Stimulated activated CD4-positive, alpha-beta T cell treated with anti-CD3 and anti-CD28 coated beads, Interleukin-4, amount 100 ng/mL, for 48 hours (primary cell): ENCODE measurements at places on chromosomes 1 and 21.

GRCh38 chr1:173297798-173298391, 90.8 kb upstream of the TNFSF4 start:
- DNase-seq: no peak

GRCh38 chr1:232422898-232423297, 207.0 kb downstream of the SIPA1L2 start:
- DNase-seq: no peak

DNA sequence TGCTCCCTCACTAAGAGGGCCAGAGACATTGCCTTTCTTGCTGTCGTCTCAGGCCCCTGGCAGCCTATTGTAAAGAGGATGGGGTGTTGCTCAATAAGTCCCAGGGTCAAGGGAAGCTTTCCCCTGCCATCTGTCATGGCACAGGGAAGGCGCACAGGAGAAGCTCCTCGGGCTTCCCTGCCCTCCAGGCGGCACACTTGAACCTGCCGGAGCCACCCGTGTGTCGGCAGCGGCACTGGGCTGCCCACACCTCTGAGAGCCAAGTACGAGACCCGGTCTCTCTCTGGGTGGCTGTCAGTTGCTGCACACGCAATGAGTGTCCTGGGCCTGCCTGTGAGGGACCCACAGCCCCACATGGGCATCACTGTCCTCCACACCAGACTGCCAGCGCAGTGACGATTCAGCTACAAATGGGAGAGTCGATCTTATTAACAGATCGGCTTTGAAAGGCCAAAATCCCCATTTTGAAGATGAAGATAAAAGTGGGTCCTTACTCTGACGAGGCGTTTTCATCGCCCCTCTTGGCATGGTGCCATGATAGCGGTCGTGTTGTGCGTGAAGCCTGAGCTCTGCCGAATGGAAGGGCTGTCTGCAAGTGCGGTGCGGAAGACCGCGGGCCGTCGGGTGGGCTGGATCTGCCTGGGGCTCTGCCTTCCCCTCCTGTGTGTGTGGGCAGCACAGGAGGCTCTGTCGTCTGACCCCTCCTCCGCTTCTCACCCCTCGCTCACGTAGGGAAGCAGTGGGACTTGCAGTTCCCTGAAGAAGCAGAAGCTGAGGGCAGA, 29.2 kb upstream of the PDXK start:
- DNase-seq: no peak

GRCh38 chr1:193580419-193580818, 394.0 kb upstream of the B3GALT2 start:
- no peak for DNase-seq
